ENCODE measurements at places on chromosomes 6 and 20.

GRCh38 chr6:111803804-111804203 lies 69.4 kb downstream of the FYN start:
- no peak for DNase-seq

DNA sequence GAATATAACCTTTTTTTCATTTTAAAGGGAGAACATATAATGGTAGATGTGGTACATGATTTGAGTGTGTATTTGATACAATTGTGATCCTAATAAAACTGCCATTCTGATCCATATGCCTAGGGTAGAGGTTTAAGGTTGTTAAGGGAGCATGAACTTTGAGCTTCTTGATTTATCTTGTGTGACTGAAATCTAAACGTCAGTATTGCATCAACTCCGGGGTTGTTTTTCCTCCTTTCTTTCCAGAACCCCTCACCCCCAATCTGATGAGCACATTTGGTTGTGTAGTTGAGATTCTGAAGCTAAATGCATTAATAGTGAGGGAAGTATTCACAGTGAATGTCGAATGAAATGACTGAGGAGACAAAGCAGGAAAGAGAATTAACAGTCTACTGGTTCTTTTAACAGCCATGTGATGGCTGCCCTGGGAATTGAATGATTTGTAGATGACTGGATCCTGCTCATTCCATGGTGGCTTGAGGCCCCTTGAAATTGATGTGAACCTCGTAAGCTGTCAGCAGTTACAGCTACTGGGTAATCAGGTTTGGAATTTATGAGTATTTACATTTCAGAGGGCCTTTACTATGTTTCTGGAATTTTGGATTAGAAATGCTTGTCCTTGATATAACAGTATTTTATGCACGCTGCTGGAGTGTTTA lies 44.8 kb downstream of the FARS2 start:
- DNase-seq: no peak

GRCh38 chr6:136783495-136784270 lies 8.6 kb downstream of the MAP3K5 start:
- no peak for DNase-seq

- peak; percentile 21 for DNase-seq
Observed at GRCh38 chr6:83057705-83058321, 7.8 kb downstream of the UBE3D start.

- no peak for DNase-seq
Observed at GRCh38 chr20:1033751-1034414, 31.8 kb upstream of the RSPO4 start.

GRCh38 chr6:32070814-32071543 lies 32.8 kb downstream of the CYP21A2 start:
- DNase-seq: no peak

- no peak for DNase-seq
Observed at GRCh38 chr6:159959976-159960384, 8.9 kb upstream of the IGF2R start.

DNA sequence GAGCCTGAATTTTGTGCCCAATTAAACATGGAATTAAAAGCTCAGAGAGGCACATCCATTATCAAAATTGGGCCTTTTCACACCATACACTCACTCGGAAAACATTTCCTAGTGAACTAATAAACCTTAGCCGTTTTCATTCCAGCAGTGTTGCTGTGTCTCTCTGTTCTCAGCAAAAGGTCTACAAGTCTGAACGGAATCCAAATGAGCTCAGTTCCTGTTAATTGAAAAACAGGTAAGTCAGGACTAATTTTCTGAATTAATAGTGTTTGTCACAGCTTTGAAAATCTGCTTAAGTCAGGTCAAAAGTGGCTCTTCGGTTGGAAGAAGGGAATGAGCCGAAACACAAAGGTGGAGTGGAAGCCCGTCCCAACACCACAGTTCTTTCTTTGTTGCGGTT lies 163.3 kb upstream of the RALGAPA2 start:
- DNase-seq: no peak

- no peak for DNase-seq
Observed at GRCh38 chr6:28897369-28897745, 26.4 kb downstream of the TRIM27 start.

GRCh38 chr20:62252342-62252966 lies 14.1 kb downstream of the OSBPL2 start:
- DNase-seq: no peak

- DNase-seq: no peak
Observed at GRCh38 chr20:21175433-21175832, 49.6 kb downstream of the KIZ start.

GRCh38 chr20:64025101-64025825 lies 10.7 kb upstream of the C20orf204 start:
- DNase-seq: no peak

GRCh38 chr6:120056085-120056484 lies 706.5 kb upstream of the MAN1A1 start:
- DNase-seq: no peak

DNA sequence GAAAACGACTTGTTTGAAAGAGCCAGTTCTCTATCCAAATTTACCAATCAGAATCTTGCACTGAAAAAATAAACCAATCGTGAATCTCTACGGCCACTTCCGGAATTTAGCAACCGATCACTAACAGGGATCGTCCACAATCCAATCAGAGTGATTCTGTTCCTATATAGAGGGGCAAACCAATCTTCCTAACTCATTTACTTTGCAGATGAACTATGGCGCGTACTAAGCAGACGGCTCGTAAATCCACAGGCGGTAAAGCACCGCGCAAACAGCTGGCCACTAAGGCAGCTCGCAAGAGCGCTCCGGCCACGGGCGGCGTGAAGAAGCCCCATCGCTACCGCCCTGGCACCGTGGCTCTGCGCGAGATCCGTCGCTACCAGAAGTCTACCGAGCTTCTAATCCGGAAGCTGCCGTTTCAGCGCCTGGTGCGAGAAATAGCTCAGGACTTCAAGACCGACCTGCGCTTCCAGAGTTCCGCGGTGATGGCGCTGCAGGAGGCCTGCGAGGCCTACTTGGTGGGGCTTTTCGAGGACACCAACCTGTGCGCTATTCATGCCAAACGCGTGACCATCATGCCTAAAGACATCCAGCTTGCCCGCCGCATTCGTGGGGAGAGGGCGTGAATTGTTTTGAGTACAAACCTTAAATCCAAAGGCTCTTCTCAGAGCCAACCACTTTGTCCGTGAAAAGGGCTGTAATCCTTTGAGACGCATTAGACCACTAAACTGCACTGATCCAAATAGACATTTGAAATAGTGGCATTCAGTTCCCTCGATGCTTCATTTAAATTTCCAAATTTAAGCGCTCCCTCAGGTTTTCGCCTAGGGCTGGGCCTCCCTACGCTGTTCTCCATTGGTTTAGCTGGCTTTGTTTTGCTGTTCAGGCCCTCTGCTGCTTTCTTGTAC lies 138.0 kb downstream of the HFE start:
- DNase-seq: no peak

GRCh38 chr20:1951436-1952115 lies 42.3 kb downstream of the PDYN start:
- no peak for DNase-seq

- DNase-seq: no peak
Observed at GRCh38 chr6:7642791-7643190, 52.8 kb downstream of the SNRNP48 start.

- DNase-seq: no peak
Observed at GRCh38 chr6:30196376-30196775, 16.8 kb downstream of the TRIM26 start.

DNA sequence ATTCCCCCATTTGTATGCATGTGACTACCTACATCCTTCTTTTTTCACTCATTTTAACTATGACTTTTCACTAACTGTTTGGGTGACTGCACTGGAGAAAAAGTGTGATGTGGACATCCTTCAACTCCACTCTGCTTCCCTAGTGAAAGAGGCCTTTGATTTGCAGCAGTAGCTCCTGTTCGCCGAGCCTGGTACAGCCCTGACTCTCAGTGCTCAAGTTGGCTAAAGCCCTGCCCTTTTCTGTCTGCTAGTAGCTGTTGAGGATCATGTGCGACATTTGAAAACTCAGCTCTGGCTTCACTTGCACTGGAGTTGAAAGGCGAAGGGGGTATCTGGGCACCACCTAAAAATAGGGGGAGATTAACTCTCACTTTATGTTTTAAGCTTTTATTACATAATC lies 42.1 kb downstream of the DAAM2 start:
- DNase-seq: no peak

DNA sequence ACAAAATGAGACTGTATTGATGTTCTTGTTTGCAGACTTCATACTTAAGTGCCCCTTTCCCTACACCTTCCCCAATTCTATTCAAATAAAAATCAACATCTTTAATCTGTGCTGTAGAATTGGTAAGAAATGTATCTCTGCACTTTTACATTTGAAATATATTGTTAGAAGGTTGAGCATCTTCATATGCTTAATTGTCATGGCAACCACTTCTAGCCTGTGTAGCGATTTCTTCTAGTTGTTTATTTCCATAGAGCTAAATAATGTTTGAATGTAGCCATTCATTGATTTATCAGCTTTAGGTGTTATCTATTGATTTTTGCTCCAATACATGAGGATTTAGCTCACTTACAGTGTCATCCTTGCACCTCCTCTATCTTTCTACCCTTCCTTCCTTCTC lies 37.7 kb upstream of the ZNFX1 start:
- no peak for DNase-seq

DNA sequence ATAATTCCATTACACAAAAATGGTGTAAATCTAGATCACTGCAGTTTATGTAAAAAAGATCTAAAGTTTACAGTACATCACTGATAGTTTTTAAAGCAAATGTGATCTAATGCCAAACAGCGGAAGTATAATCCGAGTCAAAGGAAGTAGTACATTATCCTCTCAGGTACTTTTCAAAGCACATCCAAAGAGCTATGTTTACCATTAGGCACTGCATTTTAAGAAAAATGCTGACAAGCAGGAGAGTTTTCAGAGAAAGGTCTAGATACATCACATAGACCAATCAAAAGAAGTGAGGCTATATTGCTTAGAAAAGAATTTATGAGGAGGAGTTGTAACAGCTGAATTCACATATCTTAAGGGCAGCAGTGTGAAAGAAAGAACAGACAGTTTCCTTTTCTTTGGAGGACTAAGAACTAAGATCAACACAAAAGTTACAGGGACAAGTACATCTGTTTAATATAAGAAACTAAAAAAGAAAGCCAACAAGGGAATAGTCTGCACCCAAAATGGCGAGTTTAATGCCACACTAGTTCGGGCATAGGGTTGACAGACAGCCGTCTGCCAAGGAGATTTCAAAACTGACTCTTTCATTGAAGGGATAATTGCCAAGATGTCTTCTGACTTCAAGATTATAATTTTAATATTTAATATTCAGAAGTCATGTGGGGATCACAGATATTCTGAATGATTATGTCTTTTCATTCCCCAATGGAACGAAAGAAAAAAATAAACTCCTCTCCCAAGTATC lies 1.4 kb downstream of the ZNF184 start:
- DNase-seq: no peak

Measured in NCI-H226 (cell line).